G401 (cell line): ENCODE measurements at places on chromosomes 3 and 15. TPM values are rescaled to one million over a fixed set of nuclear protein-coding genes. Genes with fewer than 3 reads are reported as not detected.

DNA sequence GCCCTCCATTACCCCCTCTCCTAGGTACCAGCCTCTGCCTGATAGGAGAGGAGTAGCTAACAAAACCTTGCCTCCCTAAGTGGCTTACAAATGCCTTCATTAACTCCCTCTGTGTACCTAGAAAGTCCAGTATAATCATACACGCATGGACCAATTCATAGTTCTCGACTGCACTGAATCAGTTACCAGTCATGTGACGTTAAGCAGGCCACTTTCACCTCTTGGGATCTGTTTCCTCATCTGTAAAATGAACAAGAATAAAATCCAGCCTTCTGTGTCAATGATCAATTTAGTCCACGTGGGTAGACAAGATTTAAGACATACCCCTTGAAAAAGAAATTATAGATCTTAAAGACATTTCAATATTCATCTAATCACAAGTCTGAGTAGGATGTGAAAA is 72.2 kb downstream of the TRIM69 start:
- DNase-seq: no peak

GRCh38 chr3:67601919-67602608 is 52.3 kb downstream of the SUCLG2 start:
- no peak for DNase-seq

DNA sequence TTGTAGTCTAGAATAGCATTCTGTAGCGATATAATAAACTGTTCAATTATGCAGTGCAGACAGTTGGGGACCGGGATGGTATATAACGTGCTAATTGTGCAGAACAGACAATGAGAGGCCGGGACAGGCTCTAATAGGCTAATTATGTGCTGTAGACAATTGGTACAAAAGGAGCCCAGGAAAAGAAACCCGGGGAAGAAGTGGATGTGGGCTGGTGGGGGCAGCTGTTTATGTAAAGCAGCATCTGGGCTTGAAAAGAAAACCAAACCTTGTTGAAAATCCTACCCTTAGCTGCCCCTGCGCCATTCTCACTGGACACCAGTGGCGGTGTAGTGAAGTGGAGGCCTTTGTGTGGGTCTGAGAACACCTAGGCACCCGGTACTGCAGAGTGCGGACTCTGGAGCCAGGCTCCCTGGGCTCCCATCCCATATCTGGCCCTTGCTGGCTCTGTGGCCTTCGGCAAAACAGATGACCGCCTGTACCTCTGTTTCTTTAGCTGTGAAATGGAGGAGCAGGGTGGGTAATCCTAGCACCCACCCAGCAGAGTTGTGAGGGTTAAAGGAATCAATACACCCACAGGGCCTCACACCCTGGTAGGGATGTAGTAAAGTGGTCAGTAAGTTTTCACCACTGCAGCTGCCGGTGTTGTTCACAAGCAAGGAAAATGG is 51.5 kb downstream of the CMTM6 start:
- DNase-seq: no peak

DNA sequence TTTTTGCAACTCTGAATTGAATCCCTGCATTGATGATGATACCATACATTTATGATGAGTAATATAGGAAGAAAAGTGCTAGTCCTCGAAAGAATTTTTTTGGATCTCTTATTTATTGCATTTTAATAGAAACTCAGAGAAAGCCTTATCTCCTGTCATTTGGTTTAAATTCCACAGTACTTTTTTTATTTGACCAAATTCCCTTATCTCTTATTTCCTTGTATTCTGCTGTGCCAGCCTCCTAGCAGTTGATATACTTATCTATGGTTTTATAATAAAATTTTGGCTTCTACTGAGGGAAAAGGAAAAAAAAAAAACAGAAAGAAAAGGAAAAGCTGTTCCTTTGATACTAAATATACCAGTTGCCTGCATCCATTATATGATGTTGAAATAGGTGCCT is 535.1 kb upstream of the NR2F2 start:
- DNase-seq: no peak

DNA sequence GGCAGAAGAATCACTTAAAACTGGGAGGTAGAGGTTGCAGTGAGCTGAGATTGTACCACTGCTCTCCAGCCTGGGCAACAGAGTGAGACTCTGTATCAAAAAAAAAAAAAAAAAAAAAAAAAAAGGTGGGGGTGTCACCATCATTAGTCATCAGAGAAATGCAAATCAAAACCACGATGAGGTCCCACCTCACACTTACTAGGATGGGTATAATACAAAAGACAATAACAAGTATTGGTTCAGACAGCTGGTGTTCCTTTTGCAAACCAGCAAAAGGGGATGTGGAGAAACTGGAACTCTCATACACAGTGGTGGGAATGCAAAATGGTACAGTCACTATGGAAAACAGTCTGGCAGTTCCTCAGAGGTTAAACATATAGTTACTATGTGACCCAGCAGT is 78.7 kb upstream of the TSC22D2 start:
- DNase-seq: no peak

DNA sequence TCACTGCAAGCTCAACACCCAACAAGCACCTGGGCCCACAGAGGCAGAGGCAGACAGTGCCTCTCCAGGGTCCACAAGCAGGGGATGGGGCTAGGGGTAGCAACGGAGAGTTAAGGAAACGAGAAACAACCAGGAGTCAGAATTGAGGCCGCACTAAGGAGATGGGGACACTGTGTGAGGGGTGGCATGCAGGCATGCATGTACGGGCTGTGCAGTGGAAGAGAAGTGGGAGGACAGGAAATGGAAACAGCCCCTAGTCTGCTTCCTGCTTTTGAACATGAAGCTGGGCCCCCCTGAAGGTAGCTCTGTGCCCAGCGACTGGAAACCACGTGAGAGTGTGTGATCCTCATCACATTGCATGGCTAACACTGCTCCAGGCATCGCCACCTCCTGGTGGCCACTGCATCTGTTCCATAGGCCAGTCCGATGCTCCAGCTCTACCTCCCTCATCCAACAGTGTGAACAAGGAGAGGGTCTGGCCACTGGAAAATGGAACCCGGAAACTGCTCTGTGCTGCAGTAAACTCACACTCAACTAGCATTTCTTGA is 44.0 kb downstream of the XXYLT1 start:
- DNase-seq: no peak

DNA sequence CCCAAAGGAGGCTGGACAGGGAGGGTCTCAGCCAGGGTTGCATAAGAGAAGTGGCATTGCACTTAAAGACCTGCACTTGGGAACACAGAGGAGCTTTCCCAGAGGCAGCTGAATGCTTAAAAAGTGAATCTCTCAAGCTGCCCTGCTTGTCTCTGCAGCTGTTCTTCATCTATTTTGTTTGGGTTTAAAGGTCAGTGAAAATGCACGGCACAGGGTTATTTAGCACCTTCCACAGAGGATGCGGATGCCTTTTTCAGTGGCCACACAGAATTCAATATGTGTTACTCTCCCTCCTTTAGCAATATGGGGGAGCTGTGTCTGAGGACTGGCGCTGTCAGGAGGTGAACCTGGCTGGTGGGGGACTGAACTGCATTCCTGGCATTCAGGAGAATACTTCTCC is 22.7 kb upstream of the CTNNB1 start:
- DNase-seq: no peak

- DNase-seq: no peak
Observed at GRCh38 chr15:69792823-69793222, 304.9 kb downstream of the TLE3 start.

DNA sequence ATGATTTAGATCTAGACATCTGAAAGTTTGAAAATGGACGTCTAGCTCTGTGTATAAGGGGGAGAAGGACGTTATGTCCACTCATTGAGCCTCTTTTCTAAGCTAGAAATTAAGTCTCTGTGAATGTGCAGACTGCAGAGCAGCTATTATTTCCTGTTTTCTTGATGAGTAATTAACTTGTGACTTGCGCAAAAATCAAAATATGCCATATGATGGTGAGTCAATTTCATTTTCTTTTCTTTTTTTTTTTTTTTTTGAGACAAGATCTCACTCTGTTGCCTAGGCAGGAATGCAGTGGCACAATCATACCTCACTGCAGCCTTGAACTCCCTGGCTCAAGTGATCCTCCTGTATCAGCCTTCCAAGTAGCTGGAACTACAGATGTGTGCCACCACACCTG is 14.1 kb downstream of the LACTB start:
- no peak for DNase-seq

GRCh38 chr15:59353994-59354416 is 18.7 kb downstream of the MYO1E start:
- DNase-seq: no peak

DNA sequence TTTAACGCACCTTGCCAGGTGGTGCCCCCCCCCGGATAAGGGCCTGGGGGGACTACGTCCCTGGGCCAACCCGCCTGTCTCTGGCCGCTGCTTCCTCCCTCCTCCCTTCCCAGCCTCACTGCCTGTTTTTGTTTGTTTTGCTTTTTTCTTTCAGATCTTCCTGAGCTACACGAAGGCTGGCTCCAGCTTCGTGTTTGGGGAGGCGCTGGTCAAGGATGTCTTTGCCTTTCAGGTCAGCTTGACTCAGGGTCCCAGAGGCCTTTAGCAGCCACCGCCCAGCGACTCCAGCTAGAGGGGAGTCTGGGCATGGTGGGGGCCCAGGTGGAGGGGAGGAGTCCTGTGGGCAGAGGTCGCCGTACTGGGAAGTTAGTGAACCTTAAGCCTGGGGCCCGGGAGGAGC is 24.1 kb downstream of the SLC28A1 start:
- no peak for DNase-seq

DNA sequence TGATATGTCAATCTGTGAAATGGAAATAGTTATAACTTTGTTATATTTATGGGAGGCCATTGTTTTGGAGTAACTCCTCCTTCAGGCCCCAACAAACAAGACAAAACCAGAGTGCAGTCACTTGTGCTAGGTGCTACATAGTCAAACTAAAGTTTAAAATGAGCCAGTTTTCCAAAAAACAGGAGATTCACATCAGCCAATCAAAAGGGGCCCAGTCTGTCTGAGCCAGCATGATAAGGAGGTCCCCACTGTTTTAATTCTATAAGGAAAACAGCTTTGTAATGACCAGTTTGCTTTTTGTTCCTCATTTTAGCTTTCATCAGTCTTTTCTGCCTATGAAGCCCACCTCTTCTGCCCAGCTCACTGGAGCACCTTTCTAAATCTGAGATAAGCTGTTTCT is 94.7 kb upstream of the SLC7A14 start:
- no peak for DNase-seq

DNA sequence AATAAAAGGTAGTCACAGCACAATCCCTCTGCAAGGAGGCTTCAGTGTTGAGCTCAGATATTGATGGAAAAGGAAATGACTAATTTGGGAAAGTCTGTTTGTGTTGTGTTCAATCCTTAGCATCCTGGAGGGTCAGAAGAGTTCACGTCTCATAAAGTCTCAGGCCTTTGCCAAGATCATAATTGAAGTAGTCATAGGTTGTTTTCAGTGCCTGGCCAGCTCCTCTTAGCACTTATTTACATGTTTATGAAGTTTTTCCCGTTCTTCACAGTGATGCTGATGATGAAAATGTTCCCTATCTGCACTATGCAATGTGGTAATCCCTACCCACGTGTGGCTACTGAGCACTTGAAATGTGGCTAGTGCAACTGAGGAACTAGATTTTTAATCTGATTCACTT is 61.6 kb upstream of the TGFBR2 start:
- DNase-seq: no peak

DNA sequence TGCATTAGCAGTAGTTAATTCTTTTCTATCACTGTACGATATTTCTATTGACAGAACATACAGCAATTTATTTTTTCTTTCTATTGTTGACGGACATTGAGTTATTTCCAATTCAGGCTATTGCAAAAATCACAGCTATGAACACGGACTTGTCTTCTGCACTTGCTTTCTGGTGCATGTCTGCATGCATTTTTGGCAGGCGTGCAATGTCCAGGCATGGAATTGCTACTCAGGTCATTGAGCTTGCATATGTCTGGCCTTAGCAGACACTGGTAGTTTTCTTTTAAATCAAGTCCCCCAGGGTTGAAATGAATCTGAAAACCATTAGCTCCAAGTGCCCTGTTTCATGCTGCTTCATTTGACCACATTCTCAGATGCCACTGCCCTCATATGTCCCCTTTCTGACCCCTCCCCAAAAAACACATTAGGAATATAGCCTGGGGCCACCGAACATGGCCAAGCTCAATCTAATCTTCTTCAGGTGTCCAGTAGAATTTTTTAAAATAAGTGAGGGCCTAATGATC is 72.8 kb downstream of the LRIG1 start:
- no peak for DNase-seq

DNA sequence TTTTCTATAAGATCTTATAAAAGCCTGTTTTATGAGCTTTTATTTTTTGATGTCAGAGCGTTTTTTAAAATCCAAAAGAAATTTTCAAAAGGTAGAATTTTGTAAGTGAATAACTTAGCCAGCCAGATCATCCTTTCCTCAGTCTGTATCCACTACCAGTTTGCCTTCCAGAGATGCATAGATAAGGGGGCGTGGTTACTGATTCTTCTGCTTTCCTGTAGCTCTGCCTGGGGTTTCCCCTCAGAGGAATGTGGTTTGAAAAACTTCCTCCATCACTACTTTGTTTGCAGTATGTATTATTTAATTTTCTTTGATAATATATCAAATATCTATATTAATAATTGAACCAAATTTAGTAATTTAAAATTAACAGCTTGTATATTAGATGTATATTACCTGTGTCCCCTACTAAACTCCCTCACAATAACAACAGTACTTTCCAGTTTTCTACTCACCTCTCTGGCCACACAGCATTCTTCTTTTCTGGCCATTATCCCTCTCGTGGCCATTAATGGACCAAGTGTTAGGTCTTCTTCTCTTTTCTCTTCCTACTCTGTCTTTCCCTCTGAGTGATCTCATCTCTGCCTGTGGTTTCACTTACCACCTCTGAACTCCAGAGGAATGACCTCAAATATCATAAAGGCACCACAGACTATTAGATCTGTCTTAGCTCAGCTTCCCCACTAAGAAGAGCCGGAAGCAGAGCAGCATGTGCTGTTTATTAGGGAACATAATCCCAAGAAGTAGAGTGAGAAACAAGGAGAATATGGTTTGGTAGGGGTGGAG is 239.7 kb downstream of the UBE2E2 start:
- DNase-seq: no peak

- no peak for DNase-seq
Observed at GRCh38 chr3:159938714-159939113, 49.9 kb upstream of the IL12A start.

DNA sequence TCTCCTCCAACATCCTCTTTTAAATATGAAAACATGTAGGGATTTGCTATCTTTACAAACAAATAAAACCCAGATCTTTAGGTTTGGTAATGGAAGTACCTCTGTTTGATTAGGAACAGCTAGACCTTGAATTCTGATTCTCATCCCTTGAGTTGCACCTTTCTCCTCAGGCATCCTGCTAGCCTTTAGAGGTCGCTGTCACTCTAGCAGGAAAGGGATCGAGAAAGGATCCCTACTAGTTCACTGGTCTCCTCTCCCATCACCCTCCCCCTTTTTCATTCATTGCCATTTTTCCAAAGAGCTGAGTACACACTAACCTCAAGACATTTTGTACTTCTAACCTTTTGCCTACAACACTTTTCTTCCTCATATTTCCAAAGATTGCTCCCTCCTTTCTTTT is 569.8 kb downstream of the RBMS3 start:
- no peak for DNase-seq

GRCh38 chr3:184568924-184569829 is 7.6 kb downstream of the EPHB3 start:
- peak; percentile 73 for DNase-seq

Gene ITIH1
- not detected in 2 replicates for total RNA-seq

Gene NDUFB4
- 127 and 148 TPM in 2 replicates for total RNA-seq

Gene ADAMTSL3
- total RNA-seq: 0.10 TPM in 1 of 2 replicates, not detected in the other

Gene MLF1
- 58.3 and 91.5 TPM in 2 replicates for total RNA-seq

Gene APBA2
- 20.8 and 27.6 TPM in 2 replicates for total RNA-seq

Gene C3orf62
- 0.31 and 1.7 TPM in 2 replicates for total RNA-seq

Gene HIGD2B
- not detected in 2 replicates for total RNA-seq

Gene CCRL2
- 0.98 and 3.2 TPM in 2 replicates for total RNA-seq

Gene ACP3
- total RNA-seq: not detected in 2 replicates

Gene PARP9
- 3.8 and 4.1 TPM in 2 replicates for total RNA-seq

Gene NUDT16
- 12.0 and 16.2 TPM in 2 replicates for total RNA-seq

Gene ALDH1A2
- total RNA-seq: not detected in 2 replicates
